ENCODE measurements at places on chromosomes 5 and 9.

DNA sequence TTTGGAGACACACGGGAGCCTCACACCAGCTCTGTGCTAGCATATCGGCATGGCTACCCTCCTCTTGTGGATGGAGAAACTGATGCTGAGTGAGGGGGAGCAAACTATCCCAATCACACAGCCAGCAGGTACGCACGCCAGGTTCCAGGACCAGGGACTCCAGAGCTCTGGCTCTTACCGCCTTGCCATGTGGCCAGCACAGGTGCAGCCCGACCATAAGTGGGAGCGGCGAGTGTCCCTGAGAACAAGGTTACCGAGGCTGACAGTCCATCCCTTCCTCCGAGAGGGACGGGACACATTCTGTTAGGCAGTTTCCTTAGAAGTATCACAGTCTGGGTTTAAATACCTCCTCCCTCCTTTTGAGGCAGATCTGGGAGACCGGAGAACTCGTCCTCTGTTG is 86.0 kb downstream of the PAX5 start:
- no peak for DNase-seq

- no peak for DNase-seq
These were observed 70.5 kb upstream of the PTCH1 start for GRCh38 chr9:95587021-95587964.

GRCh38 chr5:124277767-124278545 is 468.5 kb downstream of the ZNF608 start:
- no peak for DNase-seq

DNA sequence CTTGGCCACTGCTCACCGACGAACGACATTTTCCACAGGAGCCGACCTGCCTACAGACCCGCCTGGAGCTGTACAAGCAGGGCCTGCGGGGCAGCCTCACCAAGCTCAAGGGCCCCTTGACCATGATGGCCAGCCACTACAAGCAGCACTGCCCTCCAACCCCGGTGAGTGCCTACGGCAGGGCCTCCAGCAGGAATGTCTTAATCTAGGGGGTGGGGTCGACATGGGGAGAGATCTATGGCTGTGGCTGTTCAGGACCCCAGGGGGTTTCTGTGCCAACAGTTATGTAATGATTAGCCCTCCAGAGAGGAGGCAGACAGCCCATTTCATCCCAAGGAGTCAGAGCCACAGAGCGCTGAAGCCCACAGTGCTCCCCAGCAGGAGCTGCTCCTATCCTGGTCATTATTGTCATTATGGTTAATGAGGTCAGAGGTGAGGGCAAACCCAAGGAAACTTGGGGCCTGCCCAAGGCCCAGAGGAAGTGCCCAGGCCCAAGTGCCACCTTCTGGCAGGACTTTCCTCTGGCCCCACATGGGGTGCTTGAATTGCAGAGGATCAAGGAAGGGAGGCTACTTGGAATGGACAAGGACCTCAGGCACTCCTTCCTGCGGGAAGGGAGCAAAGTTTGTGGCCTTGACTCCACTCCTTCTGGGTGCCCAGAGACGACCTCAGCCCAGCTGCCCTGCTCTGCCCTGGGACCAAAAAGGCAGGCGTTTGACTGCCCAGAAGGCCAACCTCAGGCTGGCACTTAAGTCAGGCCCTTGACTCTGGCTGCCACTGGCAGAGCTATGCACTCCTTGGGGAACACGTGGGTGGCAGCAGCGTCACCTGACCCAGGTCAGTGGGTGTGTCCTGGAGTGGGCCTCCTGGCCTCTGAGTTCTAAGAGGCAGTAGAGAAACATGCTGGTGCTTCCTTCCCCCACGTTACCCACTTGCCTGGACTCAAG is 1.5 kb downstream of the CSF2 start:
- DNase-seq, result no peak

DNA sequence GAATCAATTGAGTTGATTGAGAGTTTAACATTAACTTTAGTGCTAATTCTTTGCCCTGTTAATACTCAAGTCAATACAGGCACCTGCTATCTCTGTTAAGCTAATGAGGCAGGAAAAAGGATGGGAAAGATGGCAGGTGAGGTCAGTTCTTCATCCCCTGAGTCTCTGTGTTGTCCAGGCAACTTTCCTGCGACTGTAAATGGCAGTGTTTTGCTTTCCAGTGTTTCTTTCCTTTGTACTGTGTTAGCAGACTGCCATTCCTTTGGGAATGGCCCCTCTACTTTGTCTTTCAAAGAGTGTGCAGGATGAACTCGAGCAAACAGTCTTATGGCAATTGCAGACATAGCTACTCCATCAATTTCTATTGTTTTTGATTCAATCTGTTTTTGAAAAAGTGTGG is 202.2 kb upstream of the VLDLR start:
- no peak for DNase-seq

DNA sequence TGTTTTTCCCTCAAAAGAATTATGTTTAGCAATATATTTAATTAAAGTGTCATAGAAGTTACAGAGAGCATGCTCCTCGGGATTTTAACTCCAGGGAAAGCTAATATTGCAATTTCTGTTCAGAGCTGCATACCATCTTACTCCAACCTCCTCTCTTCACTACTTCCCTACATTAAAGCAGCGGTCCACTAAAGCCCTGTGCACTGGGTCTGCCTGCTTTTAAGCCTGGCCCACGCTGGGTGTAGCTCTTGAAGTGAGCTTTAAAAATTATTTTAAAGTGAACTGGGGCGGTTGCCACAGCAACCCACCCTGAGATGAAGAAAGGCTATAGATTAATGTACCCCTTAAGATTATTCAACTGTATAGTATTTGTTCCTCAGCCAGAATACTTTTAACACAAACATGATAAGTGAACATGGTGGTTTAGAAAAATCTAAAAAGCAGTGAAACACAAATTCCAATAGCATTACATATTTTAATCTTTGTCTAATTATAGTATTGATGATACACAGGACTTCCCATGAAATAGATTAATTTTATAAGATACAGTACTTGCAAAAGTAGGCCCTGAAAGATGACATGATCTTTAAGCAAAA is 3.9 kb upstream of the MEF2C start:
- no peak for DNase-seq

- DNase-seq, result no peak
These were observed 157.7 kb upstream of the NR3C1 start for GRCh38 chr5:143561219-143561618.

DNA sequence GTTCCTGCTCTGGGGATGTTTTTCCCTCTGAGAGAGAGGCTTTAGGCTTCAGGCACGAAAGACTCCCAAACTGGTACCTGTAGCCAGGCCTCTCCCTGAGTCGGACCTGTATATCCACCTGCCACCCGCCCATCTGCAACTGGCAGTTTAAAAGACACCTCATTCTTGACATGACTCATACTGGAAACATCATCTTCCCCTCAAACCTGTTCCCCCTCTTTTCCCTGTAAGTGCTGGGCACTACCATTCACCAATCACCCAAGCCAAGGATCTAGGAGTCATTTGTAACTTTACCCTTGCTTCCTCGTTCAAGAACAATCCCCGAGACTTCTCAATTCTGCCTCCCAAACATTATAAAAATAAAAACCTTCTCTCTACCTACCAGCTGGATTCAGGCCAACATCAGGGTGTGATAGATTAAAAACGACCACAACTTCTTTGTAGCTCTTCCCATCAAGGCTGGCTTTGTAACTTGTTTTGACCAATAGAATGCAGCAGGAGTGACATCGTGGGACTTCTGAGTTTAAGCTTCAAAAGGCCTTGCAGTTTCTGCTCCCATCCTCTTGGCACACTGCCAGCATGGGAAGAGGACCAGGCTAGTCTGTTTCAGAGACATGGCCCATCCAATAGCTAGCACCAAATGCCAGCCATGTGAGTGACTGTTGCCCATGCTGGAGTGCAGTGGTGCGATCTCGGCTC is 1.8 kb upstream of the WDR31 start:
- no peak for DNase-seq

DNA sequence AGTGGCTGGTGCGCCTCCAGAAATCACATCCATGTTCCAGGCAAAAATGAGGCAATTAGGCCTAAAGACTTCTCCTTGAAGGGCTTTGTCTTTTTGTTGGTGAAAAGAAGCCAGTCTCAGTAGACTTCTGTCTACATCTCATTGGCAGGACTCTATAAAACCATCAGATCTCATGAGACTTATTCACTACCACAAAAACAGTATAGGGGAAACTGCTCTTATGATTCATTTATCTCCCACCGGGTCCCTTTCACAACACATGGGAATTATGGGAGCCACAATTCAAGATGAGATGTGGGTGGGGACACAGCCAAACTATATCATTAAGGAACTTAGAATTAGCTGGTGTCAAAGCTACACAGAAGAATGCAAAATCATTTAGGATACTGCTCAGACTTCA is 77.7 kb upstream of the SNX2 start:
- DNase-seq, result no peak

- no peak for DNase-seq
These were observed 488.0 kb upstream of the CYLC2 start for GRCh38 chr9:102507044-102507687.

GRCh38 chr5:6029811-6030271 is 348.5 kb downstream of the MED10 start:
- DNase-seq, result no peak

DNA sequence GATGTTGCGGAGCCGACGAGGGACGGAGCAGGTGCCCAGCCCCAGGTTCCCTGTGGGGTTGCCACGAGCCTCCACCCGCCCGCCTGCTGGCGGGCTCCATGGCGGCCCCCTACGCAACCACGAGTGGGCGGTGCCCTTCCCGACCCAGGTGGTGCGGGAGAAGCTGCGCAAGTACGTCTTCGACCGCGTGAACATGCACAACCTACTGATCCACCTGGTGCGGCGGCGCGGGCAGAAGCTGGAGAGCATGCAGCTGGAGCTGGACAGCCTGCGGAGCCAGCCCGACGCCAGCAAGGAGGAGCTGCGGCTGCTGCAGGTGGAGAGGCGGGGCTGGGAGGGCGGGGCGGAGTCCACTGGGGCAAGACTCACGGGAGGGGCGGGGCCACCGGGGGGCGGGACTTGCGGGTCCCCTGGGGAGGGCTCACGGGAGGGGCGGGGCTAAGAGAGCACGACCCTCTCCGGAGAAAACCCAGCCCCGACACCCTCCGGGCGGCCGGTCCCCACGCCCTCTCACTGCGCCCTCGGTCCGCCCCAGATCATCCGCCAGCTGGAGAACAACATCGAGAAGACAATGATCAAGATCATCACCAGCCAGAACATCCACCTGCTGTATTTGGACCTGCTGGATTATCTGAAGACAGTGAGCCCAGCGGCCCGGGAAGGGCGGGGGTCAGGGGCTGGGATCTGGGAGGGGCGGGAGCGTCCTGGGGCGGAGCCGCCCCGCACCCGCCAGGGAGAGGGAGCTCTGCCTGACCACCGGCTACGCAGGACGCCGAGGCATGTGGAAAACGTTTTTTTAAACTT is 3.9 kb downstream of the CCDC183 start:
- DNase-seq, result peak; percentile 88

DNA sequence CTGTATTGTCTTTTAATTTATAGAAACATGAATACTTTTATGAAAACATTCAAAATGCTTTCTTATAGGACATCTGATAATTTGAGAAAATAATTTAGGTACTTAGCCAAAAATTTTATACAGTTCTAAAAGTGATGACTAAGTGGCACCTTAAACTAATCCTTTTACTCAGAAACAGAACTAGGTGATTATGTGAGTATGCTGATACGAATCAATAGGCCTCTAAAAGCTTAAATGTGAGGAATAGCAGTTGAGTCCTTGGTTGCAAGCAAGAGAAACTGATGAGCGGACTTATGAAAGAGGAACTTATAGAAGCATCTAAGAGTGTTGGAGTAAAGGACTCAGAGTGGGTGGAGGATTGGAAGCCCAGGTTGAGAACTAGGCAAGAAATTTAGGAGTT is 26.4 kb downstream of the ANXA1 start:
- DNase-seq, result no peak

DNA sequence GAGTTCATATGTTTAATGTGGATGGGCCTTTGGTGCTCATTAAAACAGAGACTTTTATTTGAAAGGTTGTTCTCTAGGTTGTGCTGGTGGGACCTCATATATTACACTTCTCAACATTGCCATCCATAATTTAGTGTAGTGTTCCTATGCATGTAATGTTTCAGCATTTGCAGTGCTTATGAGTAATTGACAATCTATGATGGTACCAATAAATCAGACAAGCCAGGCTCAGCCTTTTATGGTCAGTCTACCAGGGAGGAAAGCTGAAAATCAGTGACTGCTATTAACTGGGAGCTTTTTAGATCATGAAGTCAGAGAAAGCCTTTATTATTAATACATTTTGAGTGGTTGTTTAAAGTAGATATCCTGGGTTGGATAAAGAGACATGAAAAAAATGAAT is 120.1 kb upstream of the SLC28A3 start:
- DNase-seq, result no peak

- DNase-seq, result no peak
These were observed 7.4 kb downstream of the EEIG1 start for GRCh38 chr9:127973169-127974000.

- peak; percentile 88 for DNase-seq
These were observed 165.3 kb downstream of the BNC2 start for GRCh38 chr9:16705111-16705604.

DNA sequence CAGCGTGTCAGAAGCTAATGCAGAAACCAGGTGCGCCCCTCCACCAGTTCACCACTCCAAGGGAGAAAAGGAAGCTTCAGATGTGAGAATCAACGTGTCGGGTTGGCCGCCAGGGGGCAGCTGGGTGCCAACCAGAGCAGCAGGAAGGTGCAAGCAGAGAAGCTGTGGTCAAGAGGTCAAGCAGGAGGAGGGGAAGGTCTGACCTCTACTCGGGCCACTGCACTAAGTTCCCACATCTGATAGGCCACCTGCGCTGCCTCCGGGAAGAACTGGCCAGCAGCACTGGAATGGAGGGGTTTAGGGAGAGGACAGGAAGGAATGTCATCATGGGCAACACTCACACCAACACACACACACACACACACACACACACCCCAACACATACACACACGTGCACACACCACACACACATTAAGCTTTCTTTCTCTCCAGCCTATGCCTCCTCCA is 31.4 kb downstream of the ANXA6 start:
- peak; percentile 15 for DNase-seq

GRCh38 chr9:14323083-14323971 is 9.4 kb upstream of the NFIB start:
- no peak for DNase-seq

DNA sequence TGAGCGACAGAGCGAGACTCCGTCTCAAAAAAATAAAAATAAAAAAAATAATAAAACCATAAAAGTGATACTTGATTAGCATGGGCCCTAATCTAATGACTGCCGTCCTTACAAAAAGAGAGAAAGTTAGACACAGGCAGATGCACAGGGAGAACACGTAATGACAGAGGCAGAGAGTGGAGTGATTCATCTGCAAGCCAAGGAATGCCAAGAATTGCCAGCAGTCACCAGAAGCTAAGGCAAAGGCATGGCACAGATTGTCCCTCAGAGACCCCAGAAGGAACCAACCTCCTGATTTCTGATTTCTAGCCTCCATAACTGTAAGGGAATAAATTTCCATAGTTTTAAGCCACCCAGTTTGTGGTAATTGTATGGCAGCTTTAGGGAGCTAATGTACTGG is 79.6 kb upstream of the FREM1 start:
- no peak for DNase-seq

All from NT2/D1 (cell line).